ENCODE measurements at places on chromosomes 5 and 9.
A peak's percentile ranks its signal among the peaks of the same experiment; 100 is the strongest.

- peaks cover 10% of the 10 kb centered on the region for H3K36me3 ChIP-seq
- H3K4me3 ChIP-seq = no peak overlapping the region
- no peak overlapping the region for H3K27ac ChIP-seq
- H3K27me3 ChIP-seq = no peaks in the 10 kb centered on the region
Observed at GRCh38 chr9:95815961-95816360, 59.5 kb upstream of the ERCC6L2 start.

GRCh38 chr5:74866596-74867162, 492 bp upstream of the FAM169A start:
- H3K36me3 ChIP-seq = no peaks in the 10 kb centered on the region
- H3K4me1 ChIP-seq = peaks cover 13% of the 10 kb centered on the region
- peak overlapping the region; percentile 91 for H3K27ac ChIP-seq
- no peak for DNase-seq
- peak overlapping the region; percentile 85 for H3K4me3 ChIP-seq

DNA sequence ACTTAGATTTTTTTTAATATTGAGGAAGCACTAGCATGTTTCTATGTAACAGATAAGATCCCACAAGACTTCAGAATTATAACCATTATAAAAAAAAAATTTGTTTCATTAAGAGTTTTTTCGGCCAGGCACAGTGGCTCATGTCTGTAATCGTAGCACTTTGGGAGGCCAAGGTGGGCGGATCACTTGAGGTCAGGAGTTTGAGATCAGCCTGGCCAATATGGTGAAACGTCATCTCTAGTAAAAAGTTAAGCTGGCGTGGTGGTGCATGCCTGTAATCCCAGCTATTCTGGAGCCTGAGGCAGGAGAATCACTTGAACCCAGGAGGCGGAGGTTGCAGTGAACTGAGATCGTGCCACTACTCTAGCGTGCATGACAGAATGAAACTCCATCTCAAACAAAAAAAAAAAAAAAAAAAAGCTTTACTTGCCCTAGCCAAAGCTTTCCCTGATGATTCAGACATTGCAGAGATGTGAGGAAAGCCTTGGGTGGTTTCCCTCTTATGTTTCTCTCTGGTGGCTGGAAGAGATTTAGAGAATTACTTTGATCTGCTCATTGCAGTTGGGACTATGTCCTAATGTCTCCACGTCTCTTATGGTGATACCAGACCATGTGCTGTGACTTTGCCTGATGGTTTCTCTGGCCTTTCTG, 65.4 kb downstream of the EGFLAM start:
- H3K4me3 ChIP-seq = no peak overlapping the region
- no peaks in the 10 kb centered on the region for H3K27me3 ChIP-seq
- H3K4me1 ChIP-seq = no peaks in the 10 kb centered on the region
- no peak overlapping the region for H3K27ac ChIP-seq

DNA sequence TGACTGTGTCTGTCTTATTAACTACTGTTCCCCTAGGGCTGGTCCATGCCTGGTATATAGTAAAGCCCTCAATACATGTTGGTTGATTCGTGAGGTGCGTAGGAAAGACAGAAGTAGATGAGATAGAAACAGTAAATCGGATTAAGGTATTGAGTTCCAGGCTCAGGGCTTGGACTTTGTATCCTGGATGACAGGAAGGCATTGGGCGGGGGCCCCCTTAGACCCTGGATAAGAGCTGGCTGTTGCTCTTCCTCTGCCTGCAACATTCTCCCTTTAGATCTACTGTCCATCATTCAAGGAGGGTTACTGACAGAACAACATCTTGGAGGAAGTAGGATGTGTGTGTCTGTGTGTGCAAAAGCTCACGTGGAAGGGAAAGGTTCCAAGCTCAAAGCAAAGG, 31.2 kb upstream of the CTNNA1 start:
- H3K4me1 ChIP-seq = peaks cover 8% of the 10 kb centered on the region
- H3K27me3 ChIP-seq = peaks cover 13% of the 10 kb centered on the region
- no peaks in the 10 kb centered on the region for H3K36me3 ChIP-seq
- no peak overlapping the region for H3K27ac ChIP-seq
- no peak for DNase-seq

- no peaks in the 10 kb centered on the region for H3K4me1 ChIP-seq
- no peak overlapping the region for H3K27ac ChIP-seq
- DNase-seq = no peak
- H3K36me3 ChIP-seq = no peaks in the 10 kb centered on the region
- H3K27me3 ChIP-seq = peaks cover 7% of the 10 kb centered on the region
- peak overlapping the region; percentile 56 for H3K4me3 ChIP-seq
Observed at GRCh38 chr5:180618829-180619562, 27.7 kb upstream of the SCGB3A1 start.

DNA sequence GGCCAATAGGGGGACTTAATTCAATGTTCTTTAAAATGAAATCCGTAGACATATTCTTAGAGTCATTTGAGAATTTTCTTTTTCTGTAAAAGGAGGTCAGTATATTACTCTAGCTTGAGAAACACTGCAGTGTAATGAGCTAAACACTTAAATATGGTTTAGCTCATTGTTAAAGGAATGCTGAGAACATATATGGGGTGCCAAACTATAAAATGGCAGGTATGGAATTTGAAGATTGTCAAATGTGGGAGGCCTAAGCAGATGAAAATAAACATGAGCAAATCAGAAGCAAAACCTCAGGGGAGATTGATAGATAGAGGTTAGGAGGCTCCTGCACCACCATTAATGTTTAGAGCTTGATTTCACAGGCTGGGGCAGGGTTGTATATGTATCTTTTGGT, 57.9 kb downstream of the STX17 start:
- no peak for DNase-seq
- peaks cover 30% of the 10 kb centered on the region for H3K36me3 ChIP-seq
- no peaks in the 10 kb centered on the region for H3K4me1 ChIP-seq
- H3K27ac ChIP-seq = no peak overlapping the region
- no peaks in the 10 kb centered on the region for H3K27me3 ChIP-seq

- H3K4me1 ChIP-seq = peaks cover 12% of the 10 kb centered on the region
- H3K36me3 ChIP-seq = no peaks in the 10 kb centered on the region
- no peaks in the 10 kb centered on the region for H3K27me3 ChIP-seq
- H3K27ac ChIP-seq = no peak overlapping the region
- H3K4me3 ChIP-seq = no peak overlapping the region
- DNase-seq = no peak
Observed at GRCh38 chr5:33319841-33320240, 120.9 kb upstream of the TARS1 start.

DNA sequence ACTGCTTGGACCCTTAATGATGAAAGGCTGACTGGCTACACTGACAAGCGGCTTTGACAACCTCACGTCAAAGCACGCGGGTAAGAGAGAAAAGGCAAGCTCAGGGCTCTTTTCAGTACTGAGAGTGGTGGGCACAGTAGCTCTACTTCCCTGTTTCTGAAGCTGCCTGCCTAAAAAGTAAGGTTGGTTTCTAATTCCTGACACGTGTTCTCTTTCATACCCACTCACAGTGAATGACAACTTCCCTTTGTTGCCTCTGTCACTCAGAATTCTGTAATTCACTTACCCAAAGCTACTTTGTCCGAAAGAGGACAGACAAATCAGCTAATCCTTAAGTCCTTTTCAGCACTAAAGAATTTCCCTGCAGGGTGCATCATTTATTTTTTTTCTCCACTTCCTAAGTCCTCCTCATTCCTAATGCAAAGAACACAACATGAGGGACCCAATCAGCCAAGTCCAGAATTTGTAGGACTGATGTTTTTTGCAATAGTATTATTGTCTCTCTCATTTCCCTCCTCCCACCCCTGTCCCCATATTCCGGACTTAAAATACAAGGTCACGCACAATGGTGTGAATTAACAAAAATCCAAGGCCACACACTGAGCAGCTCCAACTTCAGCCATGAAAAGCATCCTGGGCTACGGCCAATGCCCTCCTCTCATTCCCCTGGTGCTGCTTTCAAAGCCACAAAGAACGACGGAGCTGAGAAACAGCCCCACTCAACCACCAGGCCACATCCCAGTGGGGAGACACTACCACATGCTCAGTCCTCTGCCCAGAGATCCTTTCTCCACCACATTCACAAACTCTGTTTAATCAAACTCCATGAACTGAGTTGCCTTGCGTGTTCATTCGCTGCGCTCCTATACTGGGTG, 221.0 kb downstream of the TSSK1B start:
- no peaks in the 10 kb centered on the region for H3K36me3 ChIP-seq
- peaks cover 11% of the 10 kb centered on the region for H3K27me3 ChIP-seq
- no peaks in the 10 kb centered on the region for H3K4me1 ChIP-seq

All from stimulated activated naive B cell treated with anti-CD40 and anti-IgM and Interleukin-4, amounts not matched to agents 10 μg/mL and 1 μg/mL and 100 μg/mL, for 72 hours (primary cell).